ENCODE measurements at places on chromosomes 13 and 19.

GRCh38 chr19:517721-518597 is 10.7 kb downstream of the TPGS1 start:
- DNase-seq: no peak

GRCh38 chr13:20425819-20426219 is 99.8 kb downstream of the CRYL1 start:
- DNase-seq: no peak

DNA sequence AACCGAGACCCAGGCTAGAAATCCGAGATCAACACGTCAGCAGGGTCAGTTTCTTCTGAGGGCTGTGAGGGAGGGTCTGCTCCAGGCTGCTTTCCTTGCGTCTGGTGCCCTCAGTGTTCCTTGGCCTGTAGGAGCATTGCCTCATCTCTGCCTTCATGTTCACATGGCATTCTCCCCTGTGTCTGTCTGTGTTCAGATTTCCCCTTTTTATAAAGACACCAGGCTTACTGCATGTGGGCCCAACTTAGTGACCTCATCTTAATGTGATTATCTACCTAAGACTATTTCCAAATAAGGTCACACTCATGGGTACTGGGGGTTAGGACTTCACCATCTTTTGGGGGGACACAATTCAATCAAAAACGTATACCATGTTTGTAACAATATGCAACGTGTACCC is 57.2 kb upstream of the C1QTNF9 start:
- DNase-seq: no peak

DNA sequence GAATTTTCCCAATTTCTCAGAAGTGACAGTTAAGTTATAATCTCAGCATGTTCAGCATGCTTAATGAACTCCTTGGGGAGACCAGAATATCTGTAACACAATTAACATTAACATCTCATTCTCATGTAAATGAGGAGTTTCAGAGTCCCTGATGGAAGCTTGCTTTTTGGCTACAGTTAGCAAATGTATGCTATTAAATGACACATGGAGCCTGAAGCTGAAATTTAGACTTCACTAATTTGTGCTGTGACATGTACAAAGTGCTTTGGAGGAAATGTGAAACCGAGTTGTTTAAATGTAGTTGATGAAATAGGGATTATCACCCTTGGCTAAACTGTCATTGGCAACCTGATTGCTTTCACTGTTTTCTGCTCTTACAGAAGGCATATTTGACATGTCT is 2265.1 kb upstream of the PCDH20 start:
- no peak for DNase-seq

DNA sequence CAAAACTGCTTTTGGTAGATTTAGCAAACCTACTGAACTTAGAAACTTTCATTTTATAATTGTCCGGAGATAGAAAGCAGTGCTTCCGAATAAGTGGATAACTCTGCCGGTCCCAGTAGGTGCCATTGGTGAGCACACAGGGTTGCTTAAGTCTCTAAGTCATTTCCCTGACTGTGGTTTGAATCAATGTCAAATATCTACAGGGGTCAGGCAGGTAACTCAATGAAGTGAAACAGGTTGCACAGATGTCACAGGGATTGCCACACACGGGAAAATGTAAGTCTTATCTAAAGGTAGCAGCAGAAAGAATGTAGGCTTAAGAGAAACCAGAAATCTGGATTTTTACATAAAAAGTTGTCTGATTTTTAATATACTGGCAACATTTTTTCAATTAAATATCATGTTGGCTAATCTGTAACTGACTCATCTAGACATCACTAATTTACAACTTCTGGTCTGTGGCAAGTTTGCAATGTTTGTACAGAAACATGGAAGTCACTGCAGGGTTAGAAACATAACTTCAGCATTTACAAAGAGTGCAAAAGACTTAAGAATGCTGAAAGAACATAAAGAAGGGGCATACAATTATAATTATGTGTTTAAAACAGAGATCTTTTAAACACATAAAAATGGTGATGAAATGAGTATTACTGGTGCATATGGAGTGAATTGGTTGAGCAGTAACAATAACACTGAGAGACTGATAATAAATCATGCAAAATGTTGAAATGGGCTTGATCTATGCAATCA is 14.3 kb upstream of the LRRC63 start:
- DNase-seq: no peak

GRCh38 chr13:96093296-96094006 is 3.5 kb downstream of the HS6ST3 start:
- no peak for DNase-seq

GRCh38 chr19:33675501-33676124 is 53.9 kb downstream of the CHST8 start:
- DNase-seq: no peak

DNA sequence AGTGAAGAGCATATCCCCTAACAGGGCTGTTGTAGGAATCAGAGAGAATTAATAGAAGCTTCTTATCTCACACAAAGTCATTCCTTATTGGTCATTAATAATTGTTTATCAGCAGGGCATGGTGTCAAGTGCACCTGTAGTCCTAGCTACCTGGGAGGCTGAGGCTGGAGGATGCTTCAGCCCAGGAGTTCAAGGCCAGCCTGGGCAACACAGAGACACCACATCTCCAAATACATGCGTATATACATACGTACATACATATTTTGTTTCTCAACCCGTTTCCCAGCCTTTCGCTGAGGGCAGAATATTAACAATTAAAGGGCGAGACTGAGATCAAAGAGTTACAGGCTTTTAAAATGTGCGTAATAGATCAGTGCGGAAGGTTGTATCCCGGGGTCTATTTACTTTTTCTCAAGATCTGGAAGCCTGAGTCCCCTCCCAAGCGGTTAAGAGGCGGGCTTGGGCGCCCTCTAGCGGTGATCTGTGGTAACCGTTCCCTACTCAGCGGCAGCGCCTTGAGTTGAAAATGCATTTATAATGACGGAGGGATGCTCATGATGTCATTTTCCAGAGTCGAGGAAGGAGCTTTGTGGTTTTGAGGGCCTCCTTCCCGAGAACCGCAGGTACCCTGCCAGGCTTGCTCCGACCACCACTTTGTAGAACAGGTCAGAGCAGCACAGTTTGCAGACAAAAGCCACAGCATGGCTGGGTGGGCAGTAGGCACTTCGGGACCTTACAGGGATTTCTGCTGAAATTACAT is 169.6 kb upstream of the GPR12 start:
- DNase-seq: peak; percentile 53

- DNase-seq: no peak
These were observed 125.1 kb downstream of the SIPA1L3 start for GRCh38 chr19:38032151-38032550.

DNA sequence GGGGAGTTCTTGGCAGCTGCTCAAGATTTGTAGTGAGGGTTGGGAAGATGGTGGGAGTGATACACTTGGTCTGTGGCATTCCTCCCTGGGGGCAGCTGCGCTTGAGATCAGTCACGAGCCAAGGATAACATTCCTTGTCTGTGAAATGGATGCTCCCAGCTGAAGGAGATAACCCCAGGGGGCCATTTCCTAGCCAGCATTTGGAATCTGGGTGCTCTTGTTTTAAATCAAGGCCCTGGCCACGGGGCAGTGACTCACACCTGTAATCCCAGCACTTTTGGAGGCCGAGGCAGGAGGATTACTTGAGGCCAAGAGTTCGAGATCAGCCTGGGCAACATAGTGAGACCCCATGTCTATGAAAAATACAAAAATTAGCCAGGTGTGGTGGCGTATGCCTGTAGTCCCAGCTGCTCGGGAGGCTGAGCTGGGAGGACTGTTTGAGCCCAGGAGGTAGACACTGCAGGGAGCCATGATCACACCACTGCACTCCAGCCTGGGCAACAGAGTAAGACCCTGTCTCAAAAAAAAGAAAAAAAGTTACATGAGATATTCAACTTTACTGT is 4.6 kb downstream of the PKN1 start:
- no peak for DNase-seq

DNA sequence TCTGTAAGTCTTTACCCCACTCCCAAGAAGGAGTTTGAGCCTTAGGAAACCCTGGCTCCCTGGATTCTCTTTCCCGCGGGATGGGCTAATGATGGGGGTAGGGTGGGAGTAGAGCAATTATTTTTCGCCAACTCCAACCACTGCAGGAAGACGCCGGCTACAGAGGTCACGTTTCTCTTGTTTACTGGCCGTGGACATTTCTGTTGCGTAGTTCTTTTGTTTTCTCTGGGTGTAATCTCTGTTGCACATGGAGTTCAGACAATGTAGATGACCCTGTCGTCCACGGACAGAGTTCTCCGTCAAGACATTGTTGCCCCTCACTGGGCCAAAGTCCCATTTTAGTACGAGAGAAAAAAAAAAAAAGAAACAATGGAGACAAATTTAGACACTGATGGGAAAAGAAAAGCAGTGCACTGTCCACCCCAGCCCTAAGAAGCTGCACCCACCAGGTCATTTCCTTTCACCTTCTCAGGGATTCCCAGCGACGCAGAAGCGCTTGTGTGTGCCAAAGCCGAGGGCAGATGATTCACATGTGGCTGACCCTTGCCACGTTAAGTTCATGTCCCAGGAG is 133.9 kb upstream of the ARGLU1 start:
- no peak for DNase-seq

DNA sequence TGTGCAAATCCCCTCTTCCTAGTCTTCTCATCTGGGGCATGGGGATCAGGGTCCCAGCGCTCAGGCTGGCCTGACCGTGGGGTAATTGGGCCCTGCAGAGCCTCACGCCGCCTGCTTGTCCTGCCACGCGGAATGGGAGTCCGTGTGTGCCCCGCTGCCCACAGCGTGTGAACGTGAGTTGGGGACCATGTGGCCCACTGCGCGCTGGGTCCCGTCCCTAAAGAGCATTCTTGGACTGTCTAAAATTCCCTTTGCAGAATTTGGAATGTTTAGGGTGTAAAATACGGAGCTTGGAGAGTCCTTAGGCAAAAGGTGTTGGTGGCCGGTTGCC is 2.9 kb downstream of the TMPRSS9 start:
- no peak for DNase-seq

DNA sequence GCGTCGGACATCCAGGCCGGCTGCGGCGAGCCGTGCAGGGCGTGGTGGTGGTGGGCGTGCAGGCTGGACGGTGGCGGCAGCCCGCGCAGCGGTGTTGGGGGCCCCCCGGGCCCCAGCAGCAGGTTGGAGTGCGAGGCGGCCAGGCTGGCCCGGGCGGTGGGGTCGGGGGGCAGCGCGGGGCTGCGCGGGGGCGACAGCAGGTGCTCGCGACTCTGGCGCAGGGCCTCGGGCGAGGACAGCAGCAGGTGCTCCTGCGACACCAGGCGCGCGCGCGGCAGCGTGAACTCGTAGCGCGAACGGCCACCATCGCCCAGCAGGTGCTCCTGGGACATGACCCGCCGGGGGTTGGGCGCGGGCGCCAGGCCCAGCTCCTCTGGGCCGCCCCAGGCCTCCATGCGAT is 9.8 kb downstream of the SHISA7 start:
- no peak for DNase-seq

DNA sequence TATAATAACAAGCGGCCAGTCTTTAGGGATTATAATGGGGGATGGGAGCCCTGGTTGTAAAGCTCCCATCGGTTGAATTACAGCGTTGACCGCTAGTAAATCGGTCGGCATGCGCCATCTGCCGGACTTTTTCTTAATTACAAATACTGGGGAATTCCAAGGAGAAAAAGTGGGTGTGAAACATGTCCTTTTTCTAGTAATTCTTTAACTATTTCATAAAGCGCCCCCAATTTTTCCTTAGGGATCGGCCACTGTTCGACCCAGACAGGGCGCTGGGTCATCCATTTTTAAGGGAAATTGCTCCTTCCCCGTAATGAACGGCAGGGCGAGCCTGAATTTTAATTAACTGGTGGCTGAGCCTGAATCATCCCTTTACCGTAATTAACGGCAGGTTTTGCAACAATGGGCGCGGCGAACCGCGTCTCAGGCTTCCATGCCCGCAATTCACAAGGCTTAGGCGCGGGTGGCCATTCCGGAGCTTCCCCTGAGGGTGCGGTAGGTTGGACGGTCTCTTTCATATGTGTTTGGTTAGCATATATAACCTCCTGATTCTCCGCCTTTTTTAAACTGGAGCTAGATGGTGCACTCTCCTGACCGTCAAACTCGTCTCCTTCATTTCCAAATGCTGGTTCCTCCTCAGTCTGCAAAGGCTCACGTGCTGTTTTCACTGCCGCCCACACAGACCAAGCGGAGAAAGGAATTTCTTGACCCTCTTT is 30.2 kb upstream of the EVI5L start:
- DNase-seq: peak; percentile 34

DNA sequence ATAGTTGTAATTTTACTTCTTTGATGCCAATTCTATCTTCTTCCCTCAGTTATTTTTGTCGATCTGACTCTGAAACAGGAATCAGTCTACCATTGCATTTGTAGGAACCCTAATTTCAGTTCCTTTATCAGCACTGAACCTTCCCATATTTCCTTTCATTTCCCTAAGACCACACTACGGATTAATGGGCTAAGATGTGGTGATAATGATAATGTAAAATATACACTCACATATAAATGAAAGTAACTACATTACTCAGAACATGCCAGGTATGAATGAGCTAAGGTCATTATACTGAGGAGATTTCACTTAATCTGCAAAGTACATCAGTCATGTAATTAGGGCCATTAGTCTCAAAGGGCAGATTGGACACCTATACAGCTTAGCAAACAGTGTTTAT is 60.2 kb upstream of the RFC3 start:
- DNase-seq: no peak

DNA sequence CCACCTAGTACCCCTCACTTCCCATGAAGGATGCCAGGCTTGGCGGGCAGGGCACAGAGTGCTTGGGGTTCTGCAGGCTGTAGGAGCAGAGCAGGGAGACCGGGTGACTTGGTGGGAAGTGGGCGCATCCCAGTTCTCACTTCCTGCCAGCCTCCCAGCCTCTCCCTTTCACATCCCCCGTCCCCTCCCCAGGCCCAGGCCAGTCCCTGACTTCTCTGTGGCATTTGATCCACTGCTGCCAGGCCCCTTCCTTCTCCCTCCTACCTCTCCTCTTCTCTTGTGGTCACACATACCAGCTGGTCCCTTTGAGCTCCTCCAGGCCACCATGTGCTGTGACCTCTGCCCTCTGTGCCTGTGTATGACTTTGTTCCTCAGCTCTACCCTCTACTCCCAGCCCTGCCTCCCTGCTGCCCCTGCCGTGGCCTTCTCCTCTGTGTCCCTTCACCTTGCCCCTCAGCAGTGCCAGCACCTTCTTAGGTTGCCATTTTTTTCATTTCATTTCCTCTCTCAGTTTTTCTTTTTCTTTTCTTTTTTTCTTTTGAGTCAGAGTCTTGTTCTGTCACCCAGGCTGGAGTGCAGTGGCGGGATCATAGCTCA is 19.5 kb downstream of the MYO1F start:
- DNase-seq: no peak

DNA sequence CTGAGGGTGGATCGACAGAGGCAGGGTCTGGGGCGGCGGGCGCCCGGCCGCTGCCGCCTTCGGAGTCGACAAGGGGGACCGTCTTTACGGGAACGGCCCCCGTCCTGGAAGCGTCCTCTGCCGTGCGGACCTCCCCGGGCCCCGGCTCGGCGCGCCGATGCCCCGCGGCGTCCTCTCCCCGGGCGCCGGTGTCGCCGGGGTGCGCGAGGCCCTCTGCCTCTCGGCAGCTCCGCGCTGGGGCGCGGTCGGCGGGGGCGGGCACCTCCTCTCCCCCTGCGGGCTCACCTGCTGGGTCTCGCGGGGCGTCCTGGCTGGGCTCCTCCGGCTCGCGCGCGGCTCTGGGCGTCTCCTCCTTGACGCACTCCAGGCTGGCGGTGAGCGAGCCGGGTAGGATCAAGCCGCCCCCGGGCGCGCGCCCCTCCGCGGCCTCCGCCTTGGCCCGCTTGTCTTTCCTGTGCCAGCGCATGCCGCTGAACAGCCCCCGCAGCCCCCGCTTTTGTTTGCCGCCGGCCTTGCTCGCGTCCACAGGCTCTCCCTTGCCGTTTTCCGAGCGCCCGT is 1.5 kb downstream of the AMER2 start:
- no peak for DNase-seq

- no peak for DNase-seq
These were observed 10.5 kb upstream of the PLIN3 start for GRCh38 chr19:4877753-4878490.

- DNase-seq: no peak
These were observed 55.7 kb downstream of the CAB39L start for GRCh38 chr13:49388091-49388635.
